ENCODE measurements at places on chromosomes 5 and 9.
A peak's percentile ranks its signal among the peaks of the same experiment; 100 is the strongest.

- DNase-seq = no peak
These were observed 16.1 kb upstream of the FRMD3 start for GRCh38 chr9:83554278-83554677.

DNA sequence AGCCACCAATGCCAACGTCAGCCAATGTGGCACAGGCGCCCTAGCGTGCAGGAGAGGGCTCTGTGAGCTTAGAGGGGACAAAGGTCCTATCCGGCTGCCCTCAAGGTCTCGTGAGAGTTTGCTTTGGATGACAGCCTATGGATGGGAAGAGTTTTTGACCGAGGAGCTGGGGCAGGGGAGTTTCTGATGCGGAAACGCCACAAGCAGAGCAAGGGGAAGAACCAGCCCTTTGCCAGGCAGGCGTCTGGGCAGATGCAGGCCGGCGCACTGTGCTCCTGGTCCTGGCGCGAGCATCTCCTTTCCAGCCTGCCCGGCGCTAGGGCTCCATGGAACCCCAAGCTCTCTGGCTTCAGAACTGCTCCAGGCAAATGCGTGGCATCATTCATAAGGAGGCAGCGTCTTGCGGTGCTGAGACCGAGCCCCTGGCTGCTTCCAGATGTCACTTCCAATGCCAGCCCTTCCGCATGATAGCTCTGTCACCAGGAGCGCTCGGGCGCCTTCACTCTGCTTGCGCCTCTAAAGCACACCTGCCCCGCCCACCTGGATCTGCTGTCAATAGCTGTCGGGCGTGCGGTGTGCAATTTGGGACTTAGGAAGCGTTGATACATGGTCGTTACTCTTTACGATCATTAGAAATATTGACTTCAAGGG is 374.9 kb upstream of the IRX1 start:
- no peak for DNase-seq

- peak; percentile 50 for DNase-seq
These were observed 25.2 kb downstream of the SLC28A3 start for GRCh38 chr9:84315278-84315877.

DNA sequence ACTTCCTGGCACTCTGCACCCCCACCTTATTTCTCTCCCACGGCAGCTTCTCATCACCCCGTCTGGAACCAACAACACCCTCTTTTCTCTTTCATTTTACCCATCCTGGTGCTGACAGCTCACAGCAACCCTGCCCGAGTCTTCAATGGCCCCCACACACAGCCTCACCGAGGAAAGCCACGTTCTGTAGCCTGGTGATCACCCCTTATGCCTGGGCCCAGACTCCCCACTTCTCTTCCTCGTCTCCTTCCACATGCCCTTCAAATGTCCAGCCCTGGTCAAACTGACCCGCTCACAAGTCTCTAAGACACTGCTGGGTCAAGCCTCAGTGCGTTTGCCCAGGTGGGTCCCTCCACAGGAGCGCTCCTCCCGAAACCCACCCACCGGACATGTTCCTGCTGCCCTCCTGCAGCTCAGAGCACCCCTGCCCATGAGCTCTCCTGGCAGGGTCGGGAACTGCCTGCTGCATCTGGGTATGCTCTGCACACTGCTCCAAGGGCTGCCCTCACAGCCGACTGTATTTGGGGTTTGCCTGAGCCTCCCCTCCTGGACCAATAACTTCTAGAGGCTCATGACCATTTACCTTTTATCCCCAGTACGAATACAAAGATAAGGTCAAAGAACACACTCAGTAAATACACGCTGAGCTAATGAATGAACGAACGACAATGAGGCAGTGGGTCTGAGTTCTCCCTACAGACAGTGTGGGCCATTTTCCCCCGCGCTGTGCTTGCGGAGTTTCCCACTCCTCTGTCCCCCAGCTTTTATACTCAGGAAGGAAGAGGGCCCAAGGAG is 154.7 kb upstream of the PHYKPL start:
- no peak for DNase-seq

DNA sequence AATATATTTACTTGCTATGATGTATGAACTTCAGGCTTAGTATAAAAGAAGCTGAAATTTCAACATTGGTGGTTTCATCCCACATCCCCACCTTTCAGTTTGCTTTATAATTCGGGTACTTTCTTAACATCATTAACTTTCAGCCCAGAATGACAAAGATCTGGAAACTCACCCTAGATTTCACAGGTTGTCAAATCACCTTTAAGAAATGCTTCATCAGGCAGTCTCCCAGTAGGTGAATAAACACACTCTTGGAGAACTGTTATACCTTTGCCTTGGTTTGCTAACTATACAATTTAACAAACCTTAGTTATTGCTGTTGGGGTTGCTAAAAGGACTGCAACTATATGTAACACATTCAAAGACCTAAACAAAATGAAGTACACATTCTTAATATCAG is 54.4 kb downstream of the MLANA start:
- no peak for DNase-seq

GRCh38 chr9:137556069-137556838 is 4.6 kb downstream of the MRPL41 start:
- DNase-seq = no peak

DNA sequence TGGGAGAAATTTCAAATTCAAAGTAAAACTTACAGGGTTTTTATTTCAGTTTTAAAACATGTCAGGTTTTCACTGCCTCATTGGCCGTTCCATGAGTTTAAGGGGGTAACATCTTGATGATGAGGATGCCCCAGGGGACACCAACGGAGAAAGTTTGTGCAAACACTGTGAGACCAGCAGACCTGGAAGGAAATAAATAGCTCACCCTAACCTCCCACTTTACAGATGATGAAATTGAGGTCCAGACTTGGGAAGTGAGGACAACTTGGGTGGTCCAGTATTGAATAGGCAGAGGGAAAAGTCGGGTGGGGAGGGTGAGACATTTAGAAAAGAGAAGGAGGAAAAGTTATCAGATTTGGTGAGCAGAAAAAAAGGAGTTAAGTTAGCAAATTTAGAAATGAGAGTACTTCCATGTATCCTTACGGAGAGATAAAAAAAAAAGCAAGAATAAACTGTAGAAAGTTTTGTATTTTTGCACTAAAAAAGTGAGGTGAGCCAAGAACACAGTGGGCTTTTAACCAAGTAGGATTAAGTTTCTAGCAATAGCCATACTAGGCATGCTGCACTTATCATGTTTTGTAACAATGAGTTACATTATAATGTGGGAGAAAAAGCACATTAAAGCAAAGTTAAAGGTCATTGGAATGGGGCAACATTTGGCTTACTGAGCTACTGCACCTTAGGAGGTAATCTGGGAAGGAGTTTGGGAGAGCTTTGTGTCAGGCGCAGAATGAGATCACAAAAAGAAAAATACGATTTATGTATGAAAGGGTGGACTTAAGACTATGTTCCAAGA is 125.1 kb downstream of the GAS1 start:
- no peak for DNase-seq

DNA sequence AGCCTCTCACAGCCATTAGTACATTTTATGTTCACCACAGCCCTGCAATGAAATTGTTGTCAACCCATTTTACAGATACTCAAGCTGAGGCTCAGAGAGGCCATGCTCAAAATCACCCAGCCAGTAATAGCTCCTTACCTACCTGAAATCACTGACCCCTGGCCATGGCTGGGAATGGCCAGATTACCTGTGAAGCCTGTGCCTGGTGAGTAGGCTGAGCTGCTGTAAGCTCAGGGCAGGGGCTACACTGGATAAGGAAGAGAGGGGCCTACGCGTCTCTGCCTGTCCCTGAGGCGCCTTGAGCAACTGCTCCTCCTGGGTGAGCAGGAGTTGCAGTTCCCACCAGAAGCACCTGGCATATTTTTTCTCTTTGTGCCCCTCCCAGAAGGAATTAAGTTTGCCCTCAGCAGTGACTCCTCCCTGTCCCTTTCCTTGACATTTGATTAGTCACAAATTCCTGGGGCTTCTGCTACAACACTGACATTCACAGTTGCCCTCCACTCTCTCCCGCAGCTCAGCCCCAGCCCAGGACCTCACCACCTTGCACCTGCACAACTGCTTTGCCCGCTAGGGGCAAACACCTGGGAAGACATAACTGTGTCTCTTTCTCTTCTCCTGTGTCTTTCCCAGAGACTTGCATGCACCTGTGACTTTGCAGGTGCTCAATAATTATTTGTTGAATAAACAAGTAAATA is 5.7 kb downstream of the CLTB start:
- peak; percentile 51 for DNase-seq

DNA sequence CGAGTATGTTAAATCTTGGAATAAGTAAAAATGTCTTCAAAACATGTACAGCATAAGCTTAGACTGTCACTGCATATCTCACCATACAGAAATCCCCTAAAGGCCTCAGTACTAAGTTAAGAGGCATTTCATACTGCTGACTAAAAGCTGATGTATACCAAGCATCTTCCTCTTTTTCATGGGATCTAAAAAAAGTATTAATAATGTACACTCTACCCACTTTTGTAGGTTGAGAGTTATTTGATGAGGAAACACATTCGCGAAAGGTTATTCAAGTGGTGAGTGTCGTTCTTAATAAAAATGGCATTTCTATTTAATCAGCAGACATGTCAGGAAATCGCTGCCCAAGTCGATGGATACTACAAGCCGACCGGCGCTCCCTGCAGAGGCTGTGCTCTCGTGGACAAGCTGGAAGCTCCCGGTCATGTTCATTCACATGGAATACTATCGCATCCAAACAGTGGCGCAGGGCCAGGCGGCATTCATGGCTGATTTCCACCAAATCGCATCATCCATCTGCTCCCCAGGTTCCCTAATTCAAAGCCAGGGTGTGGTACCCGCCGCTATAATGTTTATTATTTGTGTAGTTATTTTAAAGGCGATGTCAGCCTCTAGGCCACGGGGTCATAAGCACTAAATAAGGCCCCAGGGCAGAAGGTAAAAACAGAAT is 724 bp downstream of the SGTB start:
- DNase-seq = peak; percentile 39

DNA sequence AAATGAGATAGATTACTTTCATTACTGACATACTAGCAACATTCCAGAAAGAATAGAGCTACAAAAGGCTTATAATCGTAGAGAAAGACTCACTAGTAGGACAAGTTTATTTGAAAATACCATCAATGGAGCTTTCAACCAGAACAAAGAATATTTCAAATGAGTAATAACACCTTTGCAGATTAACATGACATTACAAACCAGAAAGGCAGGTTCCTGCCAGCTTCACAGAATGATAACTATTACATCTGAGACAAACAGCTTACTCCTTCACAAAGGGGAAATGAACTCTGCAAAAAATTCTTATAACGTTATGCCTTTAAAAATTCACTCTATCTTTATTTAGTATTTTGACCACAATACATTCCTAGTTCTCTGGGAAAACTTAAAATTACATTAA is 103.1 kb downstream of the EPB41L4A start:
- DNase-seq = no peak

DNA sequence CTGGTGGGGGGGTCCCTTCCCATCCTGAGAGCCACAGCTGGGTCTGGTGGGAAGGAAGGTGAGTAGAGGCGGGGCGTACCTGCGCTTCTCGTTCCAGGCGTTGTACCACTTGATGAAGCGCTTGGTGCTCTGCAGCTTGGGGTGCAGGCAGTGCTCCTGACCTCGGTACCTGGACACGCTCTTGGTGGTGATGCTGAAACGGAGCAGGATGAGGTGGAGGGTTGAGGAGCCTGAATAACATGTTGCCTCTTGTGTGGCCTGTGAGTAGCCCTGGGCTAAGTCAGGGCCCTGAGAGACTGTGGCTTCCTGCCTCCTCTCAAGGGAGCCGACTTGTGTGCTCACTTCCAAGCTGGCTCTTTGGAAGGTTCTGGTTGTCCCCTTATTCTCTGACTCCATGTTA is 4.3 kb downstream of the CXCL14 start:
- no peak for DNase-seq

GRCh38 chr5:153030755-153031725 is 459.4 kb upstream of the GRIA1 start:
- no peak for DNase-seq

DNA sequence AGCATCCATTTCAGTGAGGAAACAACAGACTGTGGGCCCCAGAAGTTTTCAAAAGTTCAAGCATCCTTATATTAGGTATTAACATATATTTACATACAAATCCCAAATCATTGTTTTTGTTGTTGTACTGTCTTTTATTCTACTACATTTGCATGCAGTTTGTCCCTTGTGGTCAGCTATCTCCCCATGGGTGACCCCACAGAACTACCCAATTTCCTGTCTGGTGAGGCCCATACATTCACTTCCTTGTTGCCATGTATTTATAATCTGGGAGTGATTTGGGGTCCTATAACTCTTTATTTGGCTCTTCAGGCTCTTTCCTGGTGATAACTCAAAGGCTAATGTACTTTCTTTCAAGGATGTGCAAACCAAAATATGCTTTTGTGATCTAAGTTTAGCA is 3.3 kb upstream of the CD180 start:
- no peak for DNase-seq

DNA sequence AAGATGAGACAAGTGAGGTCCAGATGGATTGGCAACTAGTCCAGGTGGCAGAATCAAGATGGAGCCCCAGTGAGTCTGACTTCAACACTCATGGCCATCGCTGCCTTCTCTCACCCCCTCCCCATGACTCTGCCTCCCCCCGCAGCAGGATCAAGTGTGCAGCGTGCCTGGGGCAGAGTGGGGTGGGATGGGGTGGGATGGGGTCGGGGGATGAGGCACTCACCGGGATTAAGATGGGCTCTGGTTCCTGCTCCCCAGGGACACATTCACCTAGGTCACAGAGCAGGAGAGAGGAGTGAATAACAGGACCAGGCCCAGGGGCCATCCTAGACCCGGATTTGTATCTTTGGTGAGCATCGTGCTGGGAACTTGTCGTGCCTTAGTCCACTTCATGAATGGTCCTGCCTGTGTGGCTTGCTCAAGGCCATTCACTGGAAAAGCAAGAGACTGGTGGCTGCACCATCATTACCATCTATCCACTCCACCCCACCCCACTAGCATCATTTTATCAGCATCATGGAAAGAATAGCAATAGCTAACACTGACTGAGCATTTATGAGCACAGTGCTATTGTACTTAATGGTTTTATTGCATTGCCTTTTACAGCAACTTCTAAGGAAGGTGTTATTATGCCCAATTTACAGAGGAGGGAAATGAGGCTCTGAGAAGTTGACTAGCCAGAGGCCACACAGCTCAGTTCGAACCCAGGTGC is 8.5 kb downstream of the AMBP start:
- DNase-seq = no peak

Data from RPMI8226 (cell line).